ENCODE measurements at places on chromosomes 1 and 21.

- no peak for DNase-seq
Measured at GRCh38 chr1:234206651-234207284, 166.5 kb upstream of the COA6 start.

- no peak for DNase-seq
Measured at GRCh38 chr1:175646439-175647209, 96.8 kb downstream of the TNR start.

GRCh38 chr1:1539310-1540089, 924 bp downstream of the TMEM240 start:
- DNase-seq = no peak

GRCh38 chr1:101996825-101997465, at the start of gene OLFM3:
Gene OLFM3, minus strand, starts transcription at chr1:101996926.
- DNase-seq = no peak

DNA sequence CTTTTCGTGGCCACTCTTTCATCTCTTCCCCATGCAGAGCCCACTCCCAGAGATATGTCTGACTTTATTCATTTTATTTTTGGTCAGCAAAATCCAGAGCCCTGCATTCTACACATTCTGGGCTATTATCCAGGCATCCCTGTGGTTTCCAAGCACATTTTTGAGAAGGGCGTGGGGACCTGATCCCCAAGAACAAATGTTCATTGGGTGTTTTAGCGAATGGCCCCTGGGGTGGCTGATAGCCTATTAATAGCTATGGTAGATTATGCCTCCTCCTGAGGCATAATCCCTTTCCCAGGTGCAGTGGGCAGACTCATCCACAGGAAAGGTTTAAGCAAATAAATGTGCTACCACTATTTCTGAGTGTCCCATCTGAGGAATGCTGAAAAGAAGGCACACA, 511.8 kb upstream of the USP24 start:
- DNase-seq = no peak

DNA sequence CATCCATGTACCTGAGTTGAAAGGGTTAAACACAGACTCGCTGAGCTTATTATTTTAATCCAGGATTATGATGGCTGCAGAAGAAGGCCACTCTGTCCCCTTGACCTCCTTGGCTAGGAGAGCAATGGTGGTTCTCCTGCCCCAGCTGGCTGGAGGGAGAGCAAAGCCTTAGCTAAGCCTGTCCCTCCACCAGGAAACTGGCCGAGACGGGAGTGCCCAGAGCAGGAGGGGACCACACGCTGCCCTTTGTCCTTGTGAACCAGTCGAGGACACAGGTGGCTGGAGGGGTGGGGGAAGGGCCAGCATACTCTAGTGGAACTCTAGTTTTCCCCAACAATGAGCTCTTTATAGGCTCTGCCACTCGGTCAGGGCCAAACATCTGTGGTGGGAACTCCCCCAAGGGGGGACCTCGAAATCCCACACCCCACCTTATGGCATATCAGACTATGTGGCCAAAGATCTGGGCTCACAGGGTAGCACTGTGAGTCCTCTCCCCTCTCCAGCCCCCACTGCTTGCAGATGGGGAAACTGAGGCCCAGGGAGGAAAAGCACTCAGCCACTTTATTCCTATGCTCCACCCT, 12.9 kb downstream of the KIAA1614 start:
- no peak for DNase-seq

DNA sequence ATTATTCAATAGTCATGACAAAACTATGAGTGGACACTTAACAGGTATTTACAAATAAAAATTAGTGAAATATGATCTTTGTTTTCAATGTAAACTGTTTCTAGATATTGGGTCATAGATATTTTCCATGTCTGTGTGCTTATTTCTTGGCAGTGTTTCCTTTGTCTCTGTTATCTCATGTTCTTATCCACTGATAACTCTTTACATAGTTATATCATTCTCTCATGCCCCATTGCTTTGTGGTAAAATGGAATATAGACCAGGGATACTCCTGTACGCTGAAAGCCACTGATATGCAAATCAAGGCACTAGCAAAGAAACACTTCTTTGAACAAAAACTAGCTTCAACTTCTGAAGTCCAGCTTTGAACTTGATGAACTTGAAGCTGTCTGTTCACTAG, 113.1 kb downstream of the ITSN1 start:
- no peak for DNase-seq

DNA sequence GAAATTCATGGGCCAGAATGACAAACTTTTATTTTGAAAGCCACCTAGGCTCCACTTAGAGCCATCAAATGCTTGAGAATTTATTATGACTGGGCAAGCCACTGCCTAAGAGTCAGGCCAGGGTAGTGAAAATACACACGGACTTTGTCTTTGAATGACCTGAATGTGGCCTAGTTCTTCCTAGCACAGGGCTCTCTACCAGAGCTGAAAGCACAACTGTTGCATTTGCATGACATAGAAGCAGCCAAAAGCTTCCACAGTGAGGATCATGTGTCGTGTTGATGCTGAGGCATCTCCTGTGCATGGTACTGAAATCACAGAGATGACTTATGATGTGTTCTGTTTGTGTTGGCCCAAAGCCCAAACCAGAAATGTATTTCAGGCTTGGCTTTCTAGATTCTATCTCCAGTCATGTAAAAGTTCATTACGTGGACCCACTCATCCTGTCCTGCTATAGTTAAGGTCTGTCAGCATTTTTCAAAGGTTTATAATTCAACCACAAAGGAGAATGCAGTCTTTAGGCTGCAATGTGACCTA, 164.0 kb upstream of the UBE2U start:
- no peak for DNase-seq

DNA sequence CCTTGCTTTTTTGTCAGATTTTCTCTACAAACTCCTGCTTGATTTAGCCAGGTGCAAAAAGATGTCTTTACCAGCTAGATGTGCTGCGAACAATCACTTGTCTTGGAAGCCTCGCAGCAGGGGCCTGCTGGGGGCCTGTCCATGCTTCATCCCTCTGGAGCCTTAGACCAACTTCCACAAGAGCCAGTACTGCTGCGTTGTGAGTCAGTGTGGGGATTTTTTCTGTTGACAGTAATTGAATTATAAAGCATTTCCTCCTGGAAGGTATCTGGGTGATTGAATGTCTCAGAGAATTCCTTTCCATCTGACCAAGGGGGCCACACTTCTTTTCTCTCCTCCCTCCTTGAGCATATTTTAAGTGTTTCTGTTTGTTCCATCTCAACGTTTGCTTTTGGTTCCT, 40.4 kb upstream of the LDLRAP1 start:
- DNase-seq = no peak

DNA sequence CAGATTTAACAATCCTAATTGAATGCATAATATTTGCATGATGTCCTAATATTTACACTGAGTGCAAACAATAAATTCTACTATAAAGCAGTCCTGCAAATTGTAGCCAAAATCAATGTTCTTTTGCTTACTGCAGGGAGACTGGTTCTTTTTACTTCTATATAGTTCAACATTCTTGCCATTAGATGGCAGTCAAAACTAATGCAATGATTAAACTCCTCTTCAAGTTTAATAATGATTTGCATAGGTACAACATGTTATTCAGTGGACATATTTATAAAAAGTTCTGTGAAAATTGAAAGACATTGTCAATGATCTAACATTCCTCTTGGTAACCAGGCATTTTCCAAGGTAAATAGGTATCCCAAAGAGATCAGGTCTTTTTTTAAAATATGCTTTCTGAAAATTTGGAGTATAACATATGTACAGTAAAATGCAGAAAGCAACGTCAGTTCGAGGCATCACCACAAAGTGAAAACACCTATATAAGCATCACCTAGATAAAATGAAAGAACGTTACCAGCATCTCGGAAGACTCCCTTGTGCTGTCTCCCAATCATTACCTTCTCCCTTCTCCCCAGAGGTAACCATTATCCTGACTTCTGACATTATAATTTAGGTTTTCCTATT, 9.8 kb upstream of the FNBP1L start:
- peak; percentile 44 for DNase-seq

- DNase-seq = no peak
Measured at GRCh38 chr1:232704694-232705680, 75.1 kb upstream of the SIPA1L2 start.

- DNase-seq = no peak
Measured at GRCh38 chr1:150609732-150610131, 19.7 kb downstream of the ENSA start.

- DNase-seq = peak; percentile 62
Measured at GRCh38 chr1:169550294-169550693, 36.0 kb downstream of the F5 start.

DNA sequence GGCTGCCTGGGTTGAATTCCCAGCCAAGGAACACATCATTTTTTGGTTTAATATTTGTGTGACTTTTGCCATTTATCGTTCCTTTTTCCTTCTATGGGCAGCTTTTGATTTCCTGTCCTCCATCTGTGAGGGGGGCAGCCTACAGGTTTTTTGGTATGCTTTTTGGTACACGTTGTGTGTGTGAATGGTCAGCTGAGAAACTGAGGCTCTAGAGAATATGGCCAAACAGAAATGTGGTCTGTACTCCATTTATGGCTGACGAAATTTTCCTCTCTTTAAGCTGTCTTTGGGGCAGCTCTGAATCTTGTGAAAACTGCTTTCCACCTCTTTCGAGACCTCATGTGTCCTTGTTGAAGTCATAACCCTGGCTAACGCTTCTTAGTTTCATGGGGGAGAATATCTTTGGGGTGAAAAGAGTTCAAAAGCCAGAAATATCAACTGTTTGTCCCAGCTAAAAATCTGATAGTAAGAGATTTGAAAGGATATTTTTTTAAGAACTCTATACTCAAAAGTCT, 26.6 kb downstream of the NRDC start:
- DNase-seq = no peak

DNA sequence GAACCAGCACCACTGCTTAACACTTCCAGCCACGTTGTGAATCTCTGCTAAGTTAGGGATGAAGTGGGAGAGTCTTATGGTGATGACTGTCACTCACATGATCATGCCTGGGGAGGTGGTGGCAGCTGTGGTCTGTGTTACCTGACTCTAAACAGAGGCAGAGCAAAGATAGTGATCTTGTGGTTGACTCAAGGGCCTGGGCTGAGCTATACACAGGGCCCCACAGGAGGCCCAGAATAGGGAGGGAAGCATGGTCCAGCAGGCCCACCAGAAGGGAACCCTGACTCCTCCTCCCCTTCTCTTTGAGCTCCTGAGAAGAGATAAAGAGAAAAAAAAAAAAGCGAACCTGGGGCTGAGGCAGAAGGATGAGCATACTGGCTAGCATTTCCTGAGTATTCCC, 55.0 kb downstream of the PLXNA2 start:
- no peak for DNase-seq

GRCh38 chr1:109040627-109040988, 1.3 kb downstream of the WDR47 start:
- no peak for DNase-seq

GRCh38 chr1:198860371-198860770, 221.5 kb downstream of the PTPRC start:
- DNase-seq = no peak

DNA sequence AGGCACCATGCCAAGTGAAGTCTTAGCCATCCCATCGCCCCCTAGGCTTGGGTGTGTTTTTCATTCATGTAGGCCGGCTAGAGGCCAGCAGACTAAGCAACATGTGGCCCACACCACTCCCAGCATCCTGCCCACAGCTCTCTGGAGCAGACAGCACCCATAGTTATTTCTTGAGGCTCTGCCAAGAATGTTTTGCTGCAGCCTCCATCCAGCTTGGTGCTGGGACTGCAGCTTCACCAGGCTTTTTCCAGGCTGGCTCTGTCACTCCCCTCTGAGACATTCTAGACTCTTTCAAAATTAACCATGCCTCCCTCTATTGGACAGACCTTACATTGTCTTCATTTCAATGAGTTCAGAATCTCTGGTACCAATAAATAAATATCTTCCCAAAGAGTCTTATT, 104.2 kb downstream of the DUSP10 start:
- no peak for DNase-seq

- no peak for DNase-seq
Measured at GRCh38 chr21:33908760-33909159, 6.8 kb downstream of the ATP5PO start.

DNA sequence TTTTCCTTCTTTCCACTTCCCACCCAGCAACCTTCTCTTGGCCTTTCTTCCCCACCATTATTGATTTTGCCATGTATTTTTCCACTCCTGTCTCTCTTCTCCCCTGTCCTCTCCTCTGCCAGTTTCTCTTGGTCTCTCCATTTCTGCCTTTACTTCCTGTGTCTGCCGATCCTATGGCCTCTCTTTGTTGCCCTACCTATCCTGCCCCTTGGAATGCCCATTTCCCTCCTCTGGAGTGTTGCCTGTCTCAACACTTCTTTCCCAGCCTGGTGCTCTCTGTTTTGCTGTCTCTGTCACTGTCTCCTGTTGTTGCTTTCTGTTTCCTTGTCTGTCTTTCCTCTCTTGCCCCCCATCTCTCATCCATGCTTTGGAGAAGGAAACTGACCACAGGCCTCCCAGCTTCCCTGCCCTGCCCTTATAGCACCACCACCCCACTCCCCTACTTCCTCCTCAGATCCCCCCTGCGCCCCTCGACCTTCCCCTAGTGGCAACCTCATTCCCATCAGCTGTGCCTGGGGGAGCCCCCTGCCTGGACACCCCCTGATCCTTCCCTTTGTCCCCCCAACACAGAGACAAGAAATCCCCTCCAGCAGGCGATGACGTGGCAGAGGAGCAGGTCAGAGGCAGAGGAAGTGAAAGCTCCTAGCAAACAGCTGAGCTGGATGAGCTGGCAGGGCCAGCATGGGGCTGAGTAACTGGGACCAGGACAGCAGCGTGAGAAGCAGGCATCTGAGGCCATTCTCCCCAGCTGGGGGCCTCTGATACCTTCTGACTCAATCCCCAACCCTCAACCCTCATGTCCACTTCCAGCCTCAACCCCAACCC, 6.6 kb upstream of the ETV3L start:
- DNase-seq = peak; percentile 25

DNA sequence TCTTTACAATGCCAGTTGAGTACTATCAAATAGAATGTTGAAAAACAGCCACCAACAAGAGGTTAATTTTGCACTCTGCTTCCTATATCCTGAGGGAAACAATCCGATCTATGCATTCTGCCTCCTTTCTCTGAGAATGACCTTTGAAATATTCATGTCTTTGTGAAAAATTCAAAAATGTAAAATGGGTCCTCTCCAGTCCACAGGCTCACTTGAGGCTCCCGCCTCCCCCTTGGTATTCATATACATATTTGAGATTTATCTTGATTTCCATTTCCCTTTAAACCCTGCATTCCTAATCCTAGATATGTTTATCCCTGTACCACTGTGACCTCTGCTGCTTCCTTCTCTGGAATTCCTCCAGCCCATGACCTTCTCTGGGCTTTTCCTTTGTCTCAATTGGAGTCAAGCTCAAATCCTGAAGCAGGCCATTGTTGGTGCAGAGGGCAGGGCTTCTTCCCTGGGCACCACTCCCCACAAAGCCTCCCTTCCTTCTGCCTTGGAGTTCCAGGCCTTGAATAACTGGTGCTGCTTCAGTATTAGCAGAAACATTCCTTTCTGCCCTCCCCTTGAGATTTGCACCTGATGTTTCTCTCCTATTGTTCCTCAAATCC, 296.8 kb downstream of the PBX1 start:
- DNase-seq = no peak

DNA sequence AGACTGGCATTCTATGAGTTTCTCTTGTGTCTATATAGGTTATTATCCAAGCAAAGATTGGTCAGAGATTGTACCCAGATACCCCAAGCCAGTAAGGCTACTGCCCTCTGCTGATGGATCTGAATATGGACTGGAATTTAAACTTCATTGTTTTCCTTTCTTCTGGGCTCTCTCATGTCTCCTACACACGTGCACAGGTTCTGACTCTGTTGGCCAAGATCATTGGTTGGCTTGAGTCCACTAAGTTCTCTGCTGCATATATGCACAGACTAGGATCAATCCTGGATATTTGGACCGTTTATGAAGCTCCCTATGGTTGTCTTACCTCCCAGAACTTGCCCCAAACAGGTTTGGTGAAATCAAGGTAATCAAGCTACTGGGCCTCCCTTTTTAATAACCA, 69.7 kb downstream of the CC2D1B start:
- DNase-seq = peak; percentile 27

GRCh38 chr1:9700340-9700739, 48.8 kb downstream of the PIK3CD start:
- DNase-seq = no peak
